ENCODE measurements at places on chromosomes 11 and 22. TPM values are rescaled to one million over a fixed set of nuclear protein-coding genes. Genes with fewer than 3 reads are reported as not detected.

The OR8G1 gene
- total RNA-seq = not detected

The SLC16A8 gene
- total RNA-seq = not detected

The CARNS1 gene
- 0.31 TPM for total RNA-seq

The HDHD5 gene
- 25.3 TPM for total RNA-seq

The SERGEF gene
- 27.1 TPM for total RNA-seq

The XKR3 gene
- total RNA-seq = not detected

The SLCO2B1 gene
- total RNA-seq = 5.6 TPM

The TPST2 gene
- 24.3 TPM for total RNA-seq

GRCh38 chr11:46290598-46291309 lies 13.3 kb downstream of the CREB3L1 start:
- peak; percentile 85 for DNase-seq
- no peaks in the 10 kb centered on the region for H3K27me3 ChIP-seq
- H3K36me3 ChIP-seq = no peaks in the 10 kb centered on the region
- H3K27ac ChIP-seq = peak overlapping the region; percentile 87
- peaks cover 41% of the 10 kb centered on the region for H3K4me1 ChIP-seq

- H3K4me3 ChIP-seq = peak overlapping the region; percentile 82
- H3K36me3 ChIP-seq = peaks cover 7% of the 10 kb centered on the region
- no peak overlapping the region for H3K27ac ChIP-seq
- H3K4me1 ChIP-seq = peaks cover 10% of the 10 kb centered on the region
- DNase-seq = no peak
- H3K27me3 ChIP-seq = peaks cover 3% of the 10 kb centered on the region
Observed at GRCh38 chr22:50696799-50697561, 24.4 kb downstream of the SHANK3 start.

DNA sequence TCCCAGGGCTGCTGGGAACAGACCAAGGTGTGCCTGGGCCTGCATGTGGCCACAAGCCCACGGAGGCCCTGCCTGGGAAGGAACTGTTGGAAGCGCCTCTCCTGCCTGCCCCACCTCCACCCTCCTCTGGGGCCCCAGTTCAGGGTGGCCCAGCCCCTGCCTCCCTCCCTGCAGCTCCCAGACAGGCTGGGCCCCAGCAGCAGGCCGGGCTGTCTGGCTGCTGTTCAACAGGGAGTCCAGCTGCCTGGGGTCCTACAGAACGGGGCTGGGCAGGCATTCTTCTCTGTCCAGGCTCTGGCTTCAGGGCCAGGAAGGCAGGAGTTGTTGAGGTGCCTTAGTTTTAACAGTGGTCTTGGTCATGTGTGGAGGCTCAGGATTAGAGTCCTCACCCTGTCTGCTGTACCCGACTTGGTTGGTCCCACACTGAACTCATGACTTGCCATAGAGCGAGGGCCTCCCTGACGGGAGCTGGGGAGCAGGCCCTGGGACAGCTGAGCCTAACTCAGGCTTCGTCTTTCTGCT lies 11.8 kb downstream of the PRDM11 start:
- no peak for DNase-seq
- peak overlapping the region; percentile 41 for H3K4me3 ChIP-seq
- peaks cover 7% of the 10 kb centered on the region for H3K36me3 ChIP-seq

GRCh38 chr11:92556431-92556830 lies 331.8 kb downstream of the FAT3 start:
- peaks cover 10% of the 10 kb centered on the region for H3K4me1 ChIP-seq
- H3K4me3 ChIP-seq = no peak overlapping the region
- H3K27ac ChIP-seq = no peak overlapping the region
- H3K36me3 ChIP-seq = no peaks in the 10 kb centered on the region
- DNase-seq = no peak

GRCh38 chr11:116833816-116834534 lies 3.4 kb downstream of the APOA1 start:
- H3K27me3 ChIP-seq = peaks cover 6% of the 10 kb centered on the region
- no peak for DNase-seq
- H3K27ac ChIP-seq = peak overlapping the region; percentile 31
- peak overlapping the region; percentile 25 for H3K4me3 ChIP-seq
- no peaks in the 10 kb centered on the region for H3K36me3 ChIP-seq

DNA sequence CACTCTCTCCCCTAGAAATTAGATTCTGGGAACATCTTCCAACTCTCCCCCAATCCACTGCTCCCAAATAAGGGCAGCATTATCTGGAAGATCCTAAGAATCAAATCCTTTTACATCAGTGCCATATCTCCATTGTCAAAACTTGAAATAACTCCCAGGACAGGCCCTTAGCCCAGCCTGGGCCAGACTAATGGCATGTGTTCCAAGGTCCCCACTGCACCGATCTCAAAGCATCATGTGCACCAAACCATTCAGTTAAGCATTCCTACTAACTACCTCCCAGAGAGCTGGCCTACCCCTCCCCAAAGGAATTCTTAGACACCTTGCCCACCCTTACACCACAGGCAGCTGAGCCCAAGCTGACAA lies 44.2 kb upstream of the POU2AF1 start:
- H3K36me3 ChIP-seq = no peaks in the 10 kb centered on the region
- peaks cover 3% of the 10 kb centered on the region for H3K27me3 ChIP-seq
- no peak for DNase-seq
- no peak overlapping the region for H3K4me3 ChIP-seq
- H3K4me1 ChIP-seq = peaks cover 18% of the 10 kb centered on the region
- H3K27ac ChIP-seq = no peak overlapping the region

- peaks cover 5% of the 10 kb centered on the region for H3K4me1 ChIP-seq
- DNase-seq = no peak
- no peaks in the 10 kb centered on the region for H3K36me3 ChIP-seq
- H3K27ac ChIP-seq = no peak overlapping the region
- H3K27me3 ChIP-seq = no peaks in the 10 kb centered on the region
Observed at GRCh38 chr11:16511116-16512114, 155.1 kb upstream of the SOX6 start.

DNA sequence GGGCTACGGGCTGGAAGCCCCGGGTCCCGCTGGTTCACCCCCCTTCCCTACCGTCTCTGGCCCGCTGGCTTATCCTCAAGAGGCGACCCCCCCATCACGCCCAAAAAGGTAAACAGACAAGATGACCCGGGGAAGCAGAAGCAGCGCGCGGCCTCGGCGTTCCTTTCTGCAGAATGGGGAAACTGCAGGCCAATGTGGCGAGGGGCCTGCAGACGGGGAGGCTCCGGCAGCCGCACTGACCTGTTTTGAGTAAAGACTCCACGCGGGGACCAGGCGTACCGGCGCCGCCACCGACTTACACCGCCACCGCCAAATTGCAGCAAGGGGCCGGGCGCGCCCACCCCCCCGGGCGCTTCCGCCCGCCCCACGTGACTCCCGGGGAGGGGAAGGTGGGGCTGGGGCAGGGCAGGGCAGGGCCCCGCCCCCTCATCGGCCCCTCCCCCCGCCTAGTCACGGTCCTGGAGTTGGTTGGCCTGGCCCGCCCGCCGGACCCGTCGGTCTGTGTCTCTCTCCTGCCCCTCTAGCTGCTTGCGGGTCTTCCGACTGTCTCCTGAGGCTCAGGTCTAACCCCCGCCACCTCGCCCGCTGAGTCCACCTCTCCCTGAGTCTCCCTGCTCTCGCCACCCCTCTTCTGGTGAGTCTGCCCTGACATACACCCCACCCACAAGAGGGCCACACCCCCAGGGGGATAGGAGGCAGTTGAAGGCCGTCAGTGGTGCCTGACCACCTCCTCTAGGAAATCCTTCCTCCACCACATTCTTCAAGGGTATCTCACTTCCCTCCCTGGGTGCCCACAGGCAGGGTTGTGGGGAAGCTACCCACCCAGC lies at the start of gene ARAP1:
Gene ARAP1, minus strand, starts transcription at position 321 of the 827 bp plus-strand sequence. CDS start 25,280 bp downstream, outside the sequence.
- no peak for DNase-seq
- no peaks in the 10 kb centered on the region for H3K27me3 ChIP-seq

DNA sequence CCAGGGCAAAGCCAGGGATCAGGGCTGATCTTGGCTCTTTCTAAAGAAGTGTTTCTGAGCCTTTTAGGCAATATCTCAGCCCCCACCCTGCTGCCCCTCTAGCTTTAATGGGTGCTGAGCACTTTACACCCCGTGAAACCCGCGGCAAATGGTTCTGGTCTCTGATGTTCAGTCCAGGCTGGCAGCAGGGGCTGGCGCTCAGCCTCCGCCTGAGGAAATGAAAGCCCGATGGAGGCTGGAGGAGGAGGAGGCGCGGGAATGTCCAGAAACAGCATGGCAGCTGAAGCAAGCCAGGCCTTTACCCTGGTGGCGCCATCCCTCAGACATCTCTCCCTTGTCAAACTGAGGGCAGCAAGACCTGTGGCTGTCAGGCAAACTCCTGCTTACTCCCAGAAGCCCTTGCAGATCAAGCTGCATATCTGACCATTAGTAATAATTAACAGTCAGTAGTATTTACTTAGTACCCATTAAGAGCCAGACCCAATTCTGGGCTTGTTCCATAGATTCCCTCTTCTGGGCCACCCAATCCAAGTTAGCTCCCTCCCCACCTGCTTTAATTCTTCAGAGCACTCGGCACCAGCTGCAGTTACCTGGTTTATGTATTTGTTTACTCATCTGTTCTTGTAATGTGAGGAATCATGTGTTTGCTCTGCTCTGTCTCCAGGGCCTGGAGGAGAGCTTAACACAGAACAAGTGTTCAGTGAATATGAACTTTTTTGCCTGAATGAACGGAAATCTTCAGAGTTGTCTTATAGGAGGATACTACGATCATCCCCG lies 15.0 kb upstream of the ALX4 start:
- H3K27ac ChIP-seq = no peak overlapping the region
- H3K4me3 ChIP-seq = no peak overlapping the region
- H3K36me3 ChIP-seq = no peaks in the 10 kb centered on the region
- DNase-seq = no peak
- peaks cover 40% of the 10 kb centered on the region for H3K4me1 ChIP-seq

- H3K27ac ChIP-seq = peak overlapping the region; percentile 55
- H3K4me1 ChIP-seq = peaks cover 13% of the 10 kb centered on the region
- H3K36me3 ChIP-seq = no peaks in the 10 kb centered on the region
Observed at GRCh38 chr11:102476812-102477211, 24.2 kb upstream of the TMEM123 start.

GRCh38 chr22:21832291-21833290 lies 34.9 kb downstream of the MAPK1 start:
- H3K27ac ChIP-seq = peak overlapping the region; percentile 47
- no peaks in the 10 kb centered on the region for H3K27me3 ChIP-seq
- no peaks in the 10 kb centered on the region for H3K36me3 ChIP-seq
- no peak for DNase-seq

GRCh38 chr11:44018829-44019228 lies 29.0 kb upstream of the ACCSL start:
- no peak for DNase-seq
- H3K27ac ChIP-seq = no peak overlapping the region
- peaks cover 44% of the 10 kb centered on the region for H3K27me3 ChIP-seq
- H3K4me1 ChIP-seq = no peaks in the 10 kb centered on the region

DNA sequence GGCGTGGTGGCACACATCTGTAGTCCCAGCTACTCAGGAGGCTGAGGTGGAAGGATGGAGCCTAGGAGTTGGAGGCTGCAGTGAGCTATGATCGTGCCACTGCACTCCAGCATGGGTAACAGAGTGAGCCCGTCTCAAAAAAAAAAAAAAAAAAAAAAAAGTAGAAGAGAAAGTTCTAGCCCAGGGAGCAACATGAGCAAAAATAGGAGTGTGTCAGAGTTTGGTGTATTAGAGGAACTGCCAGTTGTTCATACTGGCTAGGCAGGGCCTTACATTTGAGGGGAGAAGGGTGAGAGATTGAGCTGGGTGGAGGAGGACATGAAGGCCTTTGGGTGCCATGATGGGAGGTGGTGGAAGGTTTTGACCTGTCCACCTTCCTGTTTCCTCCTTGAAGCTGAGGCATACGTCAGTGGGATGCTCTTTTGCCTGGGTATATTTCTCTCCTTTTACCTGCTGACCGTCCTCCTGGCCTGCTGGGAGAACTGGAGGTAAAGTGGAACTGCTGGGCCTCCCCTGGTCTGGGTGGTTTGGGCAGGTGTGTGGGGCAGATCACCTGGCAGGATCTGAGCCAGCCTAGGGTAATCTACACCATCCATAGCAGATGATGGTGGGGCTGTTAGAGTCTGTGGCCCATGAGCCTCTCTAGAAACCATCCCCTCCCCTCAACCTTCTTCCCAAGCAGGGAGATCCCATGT lies 7.3 kb downstream of the SIDT2 start:
- H3K4me3 ChIP-seq = no peak overlapping the region
- peaks cover 20% of the 10 kb centered on the region for H3K36me3 ChIP-seq
- peak overlapping the region; percentile 48 for H3K27ac ChIP-seq

- no peak overlapping the region for H3K27ac ChIP-seq
- H3K4me3 ChIP-seq = no peak overlapping the region
- no peak for DNase-seq
- H3K36me3 ChIP-seq = peaks cover 16% of the 10 kb centered on the region
Observed at GRCh38 chr22:28208036-28208435, 289.0 kb upstream of the PITPNB start.

- DNase-seq = no peak
- no peak overlapping the region for H3K4me3 ChIP-seq
- no peak overlapping the region for H3K27ac ChIP-seq
Observed at GRCh38 chr11:118105657-118106305, 19.0 kb upstream of the SMIM35 start.

DNA sequence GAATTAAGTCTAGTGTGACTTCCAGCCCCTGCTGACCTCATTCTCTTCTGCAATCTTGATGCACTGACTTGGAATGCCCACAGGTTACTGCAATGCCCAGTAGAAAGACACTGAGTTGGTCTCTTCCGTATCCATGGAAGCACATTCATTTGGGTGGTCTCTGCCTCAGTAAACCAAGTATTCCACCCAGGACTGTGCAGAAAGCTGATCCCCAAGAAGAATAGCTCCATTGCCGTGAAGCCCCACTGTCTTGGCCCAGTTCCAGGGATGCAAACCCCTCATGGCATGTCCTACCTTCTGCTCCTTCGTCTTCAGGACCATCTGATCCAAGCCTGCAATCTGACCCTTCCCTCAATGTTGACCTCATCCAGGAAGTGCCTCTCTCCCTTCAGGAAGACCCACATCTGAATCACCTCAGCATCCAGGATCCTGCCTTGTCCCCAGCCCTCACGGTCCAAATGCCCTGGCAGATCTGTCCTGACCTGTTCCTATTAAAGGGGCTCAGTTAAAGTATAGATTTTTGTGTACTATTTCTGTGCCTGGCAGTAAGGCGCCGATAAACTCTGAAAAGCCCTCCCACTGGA lies 425.8 kb downstream of the SOX6 start:
- no peaks in the 10 kb centered on the region for H3K4me1 ChIP-seq
- H3K4me3 ChIP-seq = no peak overlapping the region
- H3K27ac ChIP-seq = no peak overlapping the region
- H3K36me3 ChIP-seq = no peaks in the 10 kb centered on the region
- peaks cover 3% of the 10 kb centered on the region for H3K27me3 ChIP-seq

- H3K27me3 ChIP-seq = no peaks in the 10 kb centered on the region
- peaks cover 24% of the 10 kb centered on the region for H3K4me1 ChIP-seq
- H3K4me3 ChIP-seq = peak overlapping the region; percentile 52
- H3K27ac ChIP-seq = peak overlapping the region; percentile 94
Observed at GRCh38 chr11:100776212-100776896, 89.3 kb downstream of the ARHGAP42 start.

DNA sequence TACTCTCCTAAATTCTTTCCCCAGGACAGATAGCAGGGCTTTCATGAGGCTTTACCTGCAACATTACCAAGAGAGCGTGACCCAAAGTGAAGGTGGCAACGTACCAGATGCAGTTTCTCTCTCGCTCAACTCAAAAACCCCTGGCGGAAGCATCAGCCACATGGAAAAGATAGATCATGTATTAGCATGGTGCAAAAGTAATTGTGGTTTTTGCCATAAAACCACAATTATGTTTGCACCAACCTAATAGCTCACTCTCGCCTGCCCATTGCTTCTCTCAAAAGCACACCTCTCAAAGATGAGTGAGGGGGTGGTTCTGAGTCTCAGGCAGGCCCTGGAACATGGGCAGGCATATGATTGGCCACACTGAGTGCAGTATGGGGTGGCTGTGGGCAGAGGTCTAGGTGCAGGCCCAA lies 7.0 kb downstream of the MS4A6A start:
- no peak overlapping the region for H3K4me3 ChIP-seq
- no peaks in the 10 kb centered on the region for H3K4me1 ChIP-seq
- H3K27ac ChIP-seq = no peak overlapping the region

GRCh38 chr11:28146123-28146751 lies 38.0 kb downstream of the METTL15 start:
- H3K4me3 ChIP-seq = no peak overlapping the region
- H3K27me3 ChIP-seq = no peaks in the 10 kb centered on the region
- no peaks in the 10 kb centered on the region for H3K4me1 ChIP-seq
- H3K36me3 ChIP-seq = peaks cover under 1% of the 10 kb centered on the region
- DNase-seq = no peak
